ENCODE measurements at places on chromosomes 4 and X.

DNA sequence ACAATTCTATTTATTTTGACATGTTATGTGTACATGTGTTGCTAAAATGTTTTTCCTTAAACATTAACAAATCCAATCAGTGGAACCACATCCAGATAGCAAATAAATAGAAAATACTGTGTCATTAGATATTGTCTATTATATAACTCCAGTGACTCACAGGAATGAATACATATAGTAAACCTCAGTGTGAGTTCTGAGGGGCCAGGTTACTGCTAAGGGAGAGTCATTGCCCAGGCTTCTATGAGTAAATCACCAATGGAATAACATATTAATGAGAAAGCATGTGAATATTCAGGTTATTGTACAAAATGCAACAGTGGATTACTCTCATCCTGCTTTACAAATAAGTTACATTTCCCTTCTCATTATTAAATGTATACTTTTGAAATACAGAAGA is 27.2 kb downstream of the TACR3 start:
- no peak for DNase-seq

DNA sequence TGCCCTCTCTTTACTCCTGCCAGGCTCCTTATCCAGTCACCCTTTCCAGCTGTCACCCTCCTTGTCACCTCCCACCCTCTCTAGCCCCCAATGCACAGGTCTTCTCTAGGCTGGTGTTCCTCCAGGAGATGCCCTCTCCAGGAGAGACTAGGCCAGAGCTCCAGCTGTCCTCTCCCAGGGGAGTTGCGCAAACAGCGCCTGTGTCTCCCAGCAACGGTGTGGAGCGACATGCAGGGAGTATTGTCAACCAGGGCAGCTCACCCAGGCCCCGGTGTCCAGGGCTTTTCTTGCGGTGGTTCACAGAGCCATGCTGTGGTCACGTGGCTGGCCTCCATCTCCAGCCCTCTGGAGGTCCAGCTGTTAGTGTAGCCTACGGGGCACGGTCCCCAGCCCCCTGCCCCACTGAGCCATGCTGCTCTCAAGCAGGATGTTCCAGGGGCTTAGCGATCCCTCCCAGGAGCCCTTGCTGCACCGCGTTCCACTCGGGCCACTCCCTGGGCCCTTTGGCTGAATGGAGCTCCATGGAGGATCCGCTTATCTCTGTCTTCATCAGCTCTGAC is 34.8 kb downstream of the CCNQ start:
- no peak for DNase-seq

- no peak for DNase-seq
These were observed 56.0 kb downstream of the NOP14 start for GRCh38 chr4:2907226-2907625.

DNA sequence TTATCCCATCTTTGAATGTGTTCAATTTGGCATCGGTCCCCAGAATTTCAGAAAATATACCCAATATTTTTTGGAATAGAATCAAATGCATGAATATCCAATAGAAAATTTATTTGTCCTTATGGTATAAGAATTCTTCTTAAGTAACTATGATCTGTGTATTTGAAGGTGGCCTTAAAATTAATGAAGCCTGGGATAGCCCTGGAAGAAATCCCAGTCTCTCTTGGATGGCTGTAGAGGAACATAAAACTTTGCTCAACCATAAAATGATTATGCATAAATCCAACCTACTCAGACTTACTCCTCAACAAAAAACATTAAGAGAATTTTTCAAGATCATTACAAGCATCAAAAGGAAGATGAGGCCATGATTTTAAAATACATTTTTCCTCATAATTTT is 269.4 kb upstream of the SMIM31 start:
- DNase-seq, result no peak

- DNase-seq, result no peak
These were observed 863.1 kb upstream of the FTHL17 start for GRCh38 chrX:31934842-31935370.

DNA sequence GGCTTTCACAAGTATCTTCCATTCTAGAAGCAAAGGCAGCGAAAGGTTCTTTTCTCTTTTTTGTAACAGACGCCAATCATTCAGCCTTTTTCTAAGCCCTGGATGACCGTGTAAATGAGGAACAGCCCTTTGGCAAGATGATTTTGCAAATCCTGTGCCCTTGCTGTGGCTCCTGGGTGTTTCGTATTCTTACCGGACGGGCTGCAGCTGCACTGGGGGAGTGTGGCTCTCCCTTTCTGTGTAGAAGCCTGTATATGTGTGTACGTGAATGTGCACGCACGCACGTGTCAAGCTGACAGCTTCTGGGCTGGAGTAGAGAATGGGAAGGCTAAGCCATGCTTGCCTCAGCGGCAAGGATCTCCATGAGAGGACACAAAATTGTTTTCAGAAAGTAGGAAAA is 8.2 kb downstream of the GRPEL1 start:
- DNase-seq, result no peak

GRCh38 chrX:675279-675954 is 44.8 kb downstream of the SHOX start:
- DNase-seq, result no peak
